Activated naive CD4-positive, alpha-beta T cell treated with anti-CD3 and anti-CD28 coated beads, Interleukin-2, amount 10 ng/mL, durations not matched to agents 7 days and 5 days (primary cell): ENCODE measurements at places on chromosomes 13 and 19.

- H3K36me3 ChIP-seq: no peaks in the 10 kb centered on the region
- H3K4me1 ChIP-seq: no peaks in the 10 kb centered on the region
- peaks cover 11% of the 10 kb centered on the region for H3K27me3 ChIP-seq
- H3K27ac ChIP-seq: no peak overlapping the region
- H3K4me3 ChIP-seq: no peak overlapping the region
- DNase-seq: no peak
These were observed 46.6 kb upstream of the TM9SF2 start for GRCh38 chr13:99454518-99455183.

GRCh38 chr13:110407021-110407420 lies 99.9 kb downstream of the COL4A2 start:
- H3K4me3 ChIP-seq: no peak overlapping the region
- H3K27ac ChIP-seq: no peak overlapping the region
- H3K27me3 ChIP-seq: peaks cover 83% of the 10 kb centered on the region
- DNase-seq: no peak
- no peaks in the 10 kb centered on the region for H3K4me1 ChIP-seq

DNA sequence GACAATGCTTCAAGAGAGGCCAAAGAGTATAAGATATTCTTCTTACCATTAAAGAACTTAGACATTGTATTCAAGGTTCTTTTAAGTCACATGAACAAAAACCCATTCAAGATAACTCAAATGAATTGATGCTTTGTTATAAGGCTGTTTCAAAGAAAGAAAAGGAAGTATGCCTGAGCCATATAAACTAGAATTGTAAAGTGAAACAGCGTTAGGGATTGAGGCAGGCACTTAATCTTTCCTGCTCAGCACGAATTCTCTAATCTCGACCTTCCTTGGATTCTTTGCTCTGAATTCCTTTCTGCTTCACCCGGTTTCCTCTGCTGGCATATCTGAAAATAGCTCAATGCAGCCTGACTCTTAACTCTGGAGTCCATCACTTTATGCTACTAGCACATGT lies 595.4 kb downstream of the DIAPH3 start:
- no peaks in the 10 kb centered on the region for H3K27me3 ChIP-seq
- no peak overlapping the region for H3K4me3 ChIP-seq
- no peak overlapping the region for H3K27ac ChIP-seq

- H3K4me3 ChIP-seq: no peak overlapping the region
- DNase-seq: no peak
- H3K27ac ChIP-seq: no peak overlapping the region
- peaks cover 23% of the 10 kb centered on the region for H3K36me3 ChIP-seq
- H3K27me3 ChIP-seq: no peaks in the 10 kb centered on the region
- peaks cover 7% of the 10 kb centered on the region for H3K4me1 ChIP-seq
These were observed 10.1 kb downstream of the EPN1 start for GRCh38 chr19:55684946-55685681.

GRCh38 chr13:60260440-60260839 lies 96.7 kb upstream of the DIAPH3 start:
- H3K27me3 ChIP-seq: peaks cover 6% of the 10 kb centered on the region
- no peaks in the 10 kb centered on the region for H3K4me1 ChIP-seq
- no peak for DNase-seq
- no peak overlapping the region for H3K27ac ChIP-seq
- H3K4me3 ChIP-seq: no peak overlapping the region

GRCh38 chr19:39867952-39868351 lies 21.8 kb upstream of the FBL start:
- no peaks in the 10 kb centered on the region for H3K4me1 ChIP-seq
- no peak overlapping the region for H3K27ac ChIP-seq
- H3K4me3 ChIP-seq: no peak overlapping the region
- H3K36me3 ChIP-seq: no peaks in the 10 kb centered on the region
- no peaks in the 10 kb centered on the region for H3K27me3 ChIP-seq
- no peak for DNase-seq

- H3K27ac ChIP-seq: no peak overlapping the region
- H3K4me3 ChIP-seq: no peak overlapping the region
- DNase-seq: peak; percentile 14
- H3K27me3 ChIP-seq: no peaks in the 10 kb centered on the region
These were observed 12.3 kb downstream of the KCNN4 start for GRCh38 chr19:43768273-43769050.

DNA sequence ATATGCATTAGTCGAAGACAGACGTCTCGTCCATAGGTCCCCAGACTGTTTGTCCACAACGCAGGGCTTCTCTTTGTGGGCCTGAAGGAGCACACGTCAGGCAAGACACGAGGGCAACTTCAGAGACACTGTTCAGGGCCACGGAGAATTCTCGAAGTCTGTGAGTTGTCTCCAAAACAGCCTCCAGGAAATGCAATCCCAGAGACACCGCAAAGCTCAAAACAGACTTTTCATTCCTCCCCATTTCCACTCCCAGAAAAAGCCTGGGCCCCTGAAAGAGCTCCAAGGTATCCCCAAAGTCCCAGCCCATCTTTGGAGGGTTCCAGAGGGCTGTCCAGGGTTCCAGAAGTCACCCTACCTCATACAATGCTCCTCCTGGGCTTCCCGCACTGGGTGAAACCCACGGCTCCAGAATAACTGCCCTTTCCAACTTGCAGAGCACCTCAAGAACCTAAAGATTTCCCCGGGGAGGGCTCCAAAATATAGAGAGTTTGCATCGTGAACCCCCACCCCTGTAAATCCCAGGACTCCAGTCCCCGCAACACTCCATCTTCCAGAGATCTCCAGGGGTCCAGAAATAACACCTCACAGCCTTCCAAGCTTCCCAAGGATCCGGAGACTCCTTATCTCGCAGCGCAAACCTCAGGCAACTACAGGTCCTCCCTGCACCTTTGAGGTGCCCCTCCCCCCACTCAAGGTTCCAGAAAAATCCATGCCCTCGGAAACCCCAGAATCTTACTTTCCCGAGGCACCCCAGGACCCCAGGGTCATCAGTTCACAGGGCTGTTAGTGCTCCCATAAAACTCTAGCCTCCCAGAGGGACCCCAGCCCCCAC lies 687 bp upstream of the FTL start:
- peak overlapping the region; percentile 98 for H3K4me3 ChIP-seq
- H3K36me3 ChIP-seq: peaks cover 44% of the 10 kb centered on the region

DNA sequence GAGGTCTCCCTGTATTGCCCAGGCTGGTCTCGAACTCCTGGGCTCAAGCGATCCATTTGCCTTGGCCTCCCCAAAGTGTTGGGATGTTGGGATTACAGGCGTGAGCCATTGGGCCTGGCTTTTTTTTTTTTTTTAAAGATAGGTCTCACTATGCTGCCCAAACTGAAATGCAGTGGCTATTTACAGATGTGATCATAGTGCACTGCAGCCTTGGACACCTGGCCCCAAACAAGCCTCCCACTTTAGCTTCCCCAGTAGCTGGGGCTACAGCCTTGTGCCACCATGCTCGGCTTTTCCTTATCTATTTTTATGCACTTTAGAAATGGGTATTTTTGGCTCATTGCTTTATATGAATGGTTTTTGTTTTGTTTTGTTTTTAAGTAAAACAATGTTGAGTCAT lies 37.4 kb downstream of the LSM14A start:
- H3K4me3 ChIP-seq: no peak overlapping the region
- H3K36me3 ChIP-seq: peaks cover 34% of the 10 kb centered on the region
- H3K27ac ChIP-seq: no peak overlapping the region
- no peaks in the 10 kb centered on the region for H3K27me3 ChIP-seq
- H3K4me1 ChIP-seq: no peaks in the 10 kb centered on the region

DNA sequence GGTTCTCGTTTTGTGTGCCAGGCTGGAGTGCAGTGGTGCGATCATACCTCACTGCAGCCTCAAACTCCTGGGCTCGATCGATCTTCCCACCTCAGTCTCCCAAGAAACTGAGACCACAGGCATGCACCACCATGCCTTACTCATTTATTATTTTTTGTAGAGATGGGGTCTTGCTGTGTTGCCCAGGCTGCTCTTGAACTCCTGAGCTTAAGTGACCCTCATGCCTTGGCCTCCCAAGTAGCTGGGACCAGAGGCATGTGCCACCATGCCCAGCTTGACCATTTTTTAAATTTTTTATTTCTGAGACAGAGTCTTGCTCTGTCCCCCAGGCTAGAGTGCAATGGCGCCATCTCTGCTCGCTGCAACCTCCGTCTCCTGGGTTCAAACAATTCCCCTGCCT lies 10.2 kb upstream of the GNA11 start:
- no peak overlapping the region for H3K27ac ChIP-seq
- H3K4me3 ChIP-seq: no peak overlapping the region
- no peaks in the 10 kb centered on the region for H3K4me1 ChIP-seq
- peaks cover 31% of the 10 kb centered on the region for H3K27me3 ChIP-seq

- DNase-seq: no peak
- no peaks in the 10 kb centered on the region for H3K36me3 ChIP-seq
- H3K4me3 ChIP-seq: no peak overlapping the region
- H3K27me3 ChIP-seq: peaks cover 59% of the 10 kb centered on the region
- no peak overlapping the region for H3K27ac ChIP-seq
- no peaks in the 10 kb centered on the region for H3K4me1 ChIP-seq
These were observed 27.0 kb downstream of the ZIC5 start for GRCh38 chr13:99944606-99945005.

- no peaks in the 10 kb centered on the region for H3K27me3 ChIP-seq
- no peaks in the 10 kb centered on the region for H3K36me3 ChIP-seq
- no peak for DNase-seq
- no peaks in the 10 kb centered on the region for H3K4me1 ChIP-seq
These were observed 167.1 kb upstream of the SPRY2 start for GRCh38 chr13:80508031-80508430.

DNA sequence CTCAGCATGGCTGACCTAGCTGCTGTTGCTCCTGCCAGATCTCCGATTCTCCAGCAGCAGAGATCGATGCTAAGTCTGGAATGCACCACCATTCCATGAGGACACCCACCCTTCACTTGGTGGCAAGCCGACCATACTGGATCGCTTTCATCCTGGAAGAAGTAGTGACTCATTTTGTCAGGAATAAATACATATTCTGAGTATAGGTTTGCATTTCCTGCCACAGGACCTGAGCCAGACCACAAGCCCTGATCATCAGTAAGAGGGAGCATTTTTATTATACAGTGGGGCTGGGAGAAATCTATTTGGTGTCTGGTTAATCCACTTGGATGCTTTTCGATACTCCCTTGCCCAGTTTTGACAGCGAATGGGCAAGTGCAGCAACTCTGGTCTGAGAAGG lies 10.9 kb upstream of the KCTD15 start:
- DNase-seq: no peak
- H3K27ac ChIP-seq: no peak overlapping the region
- H3K4me3 ChIP-seq: no peak overlapping the region
- H3K4me1 ChIP-seq: peaks cover 14% of the 10 kb centered on the region
- no peaks in the 10 kb centered on the region for H3K36me3 ChIP-seq

DNA sequence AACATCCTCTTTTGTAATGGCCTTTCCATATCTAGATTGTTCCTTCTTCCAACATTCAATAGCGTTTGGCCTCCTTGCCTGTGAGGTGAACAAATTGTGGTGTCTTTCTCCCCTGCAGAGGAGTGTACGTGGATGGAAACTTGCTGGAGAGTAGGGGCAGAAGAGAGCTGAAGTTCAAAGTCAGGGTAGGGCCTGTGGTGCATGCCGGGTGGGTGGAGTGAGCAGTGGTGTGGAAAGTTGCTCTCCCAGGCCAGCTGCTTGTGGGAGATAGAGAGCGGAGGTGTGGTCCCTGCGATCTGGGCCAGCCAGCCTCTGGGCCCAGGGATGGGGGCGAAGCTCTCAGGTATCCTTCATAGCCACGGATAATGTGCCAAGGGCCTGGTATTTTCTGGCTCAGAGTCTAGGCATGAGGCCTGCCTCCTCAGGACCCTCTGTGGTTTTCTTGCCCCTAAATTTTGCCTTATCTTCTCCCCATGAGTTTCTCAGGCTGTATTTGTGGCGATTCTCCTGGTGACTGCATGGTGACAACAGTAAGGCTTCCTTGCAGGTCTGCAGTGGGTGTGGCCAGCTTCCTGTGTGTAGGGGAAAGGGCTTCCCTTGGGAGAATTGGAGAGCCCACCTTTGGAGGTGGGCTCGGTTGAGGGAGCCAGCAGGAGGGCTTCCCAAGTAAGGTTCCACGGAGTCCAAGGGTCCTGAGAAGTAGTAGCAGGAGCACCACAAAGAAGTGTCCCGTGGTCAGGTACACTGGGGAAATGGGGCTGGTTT lies 6.7 kb downstream of the RGCC start:
- peak; percentile 70 for DNase-seq
- peak overlapping the region; percentile 78 for H3K4me3 ChIP-seq
- peaks cover 70% of the 10 kb centered on the region for H3K36me3 ChIP-seq
- H3K4me1 ChIP-seq: peaks cover 88% of the 10 kb centered on the region
- peak overlapping the region; percentile 97 for H3K27ac ChIP-seq

GRCh38 chr13:61410669-61411297 lies 4.9 kb downstream of the PCDH20 start:
- H3K4me3 ChIP-seq: no peak overlapping the region
- no peak for DNase-seq
- peaks cover 28% of the 10 kb centered on the region for H3K27me3 ChIP-seq
- no peaks in the 10 kb centered on the region for H3K36me3 ChIP-seq
- no peak overlapping the region for H3K27ac ChIP-seq
- H3K4me1 ChIP-seq: no peaks in the 10 kb centered on the region
